ENCODE measurements at places on chromosomes 5 and 9.

GRCh38 chr5:10432059-10433008 is 9.3 kb upstream of the ROPN1L start:
- DNase-seq, result no peak

- no peak for DNase-seq
Measured at GRCh38 chr9:5863092-5863746, 27.5 kb upstream of the MLANA start.

DNA sequence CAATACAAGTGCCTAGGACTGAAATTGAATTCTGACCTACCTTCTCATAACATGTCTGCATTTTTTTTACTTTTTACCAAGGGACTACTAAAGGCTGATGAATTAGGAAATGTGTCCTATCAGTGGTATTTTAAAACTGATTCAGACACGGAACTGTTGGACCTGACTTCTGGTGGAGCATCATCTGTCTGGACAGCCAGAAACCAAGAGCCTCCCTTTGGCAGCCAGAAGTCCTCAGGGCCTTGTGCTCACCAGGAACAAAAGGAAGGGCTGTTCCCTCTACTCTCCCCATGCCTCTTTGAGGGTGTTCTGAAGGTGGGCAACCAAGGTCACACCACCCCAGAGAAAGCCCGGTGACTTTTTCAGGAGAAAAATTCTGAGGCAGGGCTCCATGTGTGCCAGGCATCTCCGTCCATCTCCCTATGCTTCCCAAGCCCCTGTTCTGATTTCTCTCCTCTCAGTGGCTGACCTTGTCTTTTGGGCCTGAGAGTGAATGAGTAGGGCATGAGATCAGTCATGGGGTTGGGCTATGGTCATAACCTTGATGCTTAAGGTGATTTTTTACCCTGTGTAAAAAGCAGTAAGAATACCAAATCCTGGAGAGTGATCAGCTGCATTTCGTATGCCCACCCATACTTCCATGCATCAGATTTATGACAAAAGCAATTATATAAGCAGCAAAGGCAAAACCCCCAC is 143.7 kb downstream of the SCAMP1 start:
- DNase-seq, result no peak

DNA sequence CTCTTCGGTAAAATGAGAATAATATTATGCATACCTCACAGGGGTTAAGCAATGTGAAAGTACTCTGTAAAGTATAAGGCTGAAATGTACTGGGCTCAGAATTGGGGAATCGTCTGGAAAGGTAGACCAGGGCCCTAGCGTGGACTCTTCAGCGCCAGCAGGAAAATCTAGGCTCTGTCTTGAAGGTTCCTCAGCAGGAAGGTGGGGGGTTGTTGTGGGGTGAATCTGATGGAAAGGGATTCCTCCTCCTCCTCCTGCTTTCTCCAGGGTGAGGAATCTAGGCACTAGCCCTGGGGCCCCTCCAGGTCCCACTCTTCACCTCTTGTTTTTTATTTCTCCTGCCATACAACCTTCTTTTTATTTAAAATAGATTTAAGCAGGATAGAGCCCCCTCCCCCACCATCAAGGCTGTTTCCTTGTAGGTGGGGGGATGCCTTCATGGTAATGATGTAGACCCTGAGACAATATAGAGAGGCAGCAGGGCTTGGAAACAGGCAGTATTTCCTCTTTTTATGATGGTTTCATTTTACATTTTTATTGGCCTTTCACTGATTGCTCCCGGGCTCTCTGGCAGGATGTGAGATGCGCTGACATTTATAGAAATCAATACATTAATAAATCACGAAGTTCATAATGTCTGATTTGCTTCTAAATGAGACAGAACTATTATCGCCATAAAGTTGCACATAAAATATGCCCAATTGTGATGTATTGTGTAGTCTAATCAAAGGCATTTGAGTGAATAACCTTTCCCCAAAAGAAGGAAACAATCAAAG is 78.9 kb upstream of the GABRP start:
- DNase-seq, result no peak
